ENCODE measurements at places on chromosomes 6 and 20.

DNA sequence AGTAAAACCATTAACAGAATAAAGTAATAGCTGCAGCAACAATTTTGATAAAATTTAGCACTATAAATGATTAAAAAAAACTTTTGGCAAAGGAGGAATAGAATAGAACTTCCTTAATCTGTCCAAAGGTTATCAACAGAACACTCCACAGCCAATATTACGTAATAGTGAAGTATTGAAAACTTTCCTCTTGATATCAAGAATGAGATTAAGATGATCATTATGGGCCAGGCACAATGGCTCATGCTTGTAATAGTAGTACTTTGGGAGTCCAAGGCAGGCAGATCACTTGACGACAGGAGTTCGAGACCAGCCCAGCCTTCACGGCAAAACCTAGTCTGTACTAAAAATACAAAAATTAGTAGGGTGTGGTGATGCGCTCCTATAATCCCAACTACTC is 26.0 kb downstream of the SOBP start:
- DNase-seq = no peak

DNA sequence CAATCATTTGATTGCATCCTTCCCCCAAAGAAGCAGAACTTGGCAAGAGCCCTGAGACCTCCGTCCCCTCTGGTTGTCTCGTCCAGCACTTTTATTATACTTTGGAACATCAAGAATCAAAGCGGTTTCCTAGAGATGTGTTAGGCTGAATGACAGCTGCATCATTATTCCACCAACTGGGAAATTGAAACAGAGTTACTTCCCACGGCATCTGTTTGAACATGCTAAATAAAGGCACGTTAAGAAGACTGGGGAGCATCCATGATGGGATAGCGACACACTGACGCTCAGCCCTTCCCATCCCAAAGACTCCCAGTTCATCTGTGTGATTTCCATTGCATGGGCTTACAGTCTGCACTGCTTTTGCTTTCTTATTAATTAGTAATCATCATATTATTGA is 147.8 kb downstream of the TBC1D7 start:
- DNase-seq = no peak

DNA sequence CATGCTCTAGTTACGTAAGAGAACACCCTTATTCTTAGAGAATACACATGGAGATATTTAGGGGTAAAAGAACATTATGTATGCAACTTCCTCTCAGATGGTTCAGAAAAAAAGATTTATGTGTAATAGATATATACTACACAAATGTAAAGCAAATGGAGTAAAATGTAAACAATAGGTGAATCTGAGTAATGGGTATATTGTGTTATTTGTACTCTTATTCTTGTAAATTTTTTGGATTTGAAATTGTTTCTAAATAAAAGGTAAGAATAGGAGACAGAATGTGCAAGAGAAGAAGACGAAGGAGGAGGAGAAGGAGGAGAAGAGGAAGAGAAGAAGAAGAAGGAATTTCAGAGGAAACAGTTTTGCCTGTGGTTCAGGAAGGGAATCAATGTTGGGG is 22.5 kb upstream of the LCA5 start:
- DNase-seq = no peak

DNA sequence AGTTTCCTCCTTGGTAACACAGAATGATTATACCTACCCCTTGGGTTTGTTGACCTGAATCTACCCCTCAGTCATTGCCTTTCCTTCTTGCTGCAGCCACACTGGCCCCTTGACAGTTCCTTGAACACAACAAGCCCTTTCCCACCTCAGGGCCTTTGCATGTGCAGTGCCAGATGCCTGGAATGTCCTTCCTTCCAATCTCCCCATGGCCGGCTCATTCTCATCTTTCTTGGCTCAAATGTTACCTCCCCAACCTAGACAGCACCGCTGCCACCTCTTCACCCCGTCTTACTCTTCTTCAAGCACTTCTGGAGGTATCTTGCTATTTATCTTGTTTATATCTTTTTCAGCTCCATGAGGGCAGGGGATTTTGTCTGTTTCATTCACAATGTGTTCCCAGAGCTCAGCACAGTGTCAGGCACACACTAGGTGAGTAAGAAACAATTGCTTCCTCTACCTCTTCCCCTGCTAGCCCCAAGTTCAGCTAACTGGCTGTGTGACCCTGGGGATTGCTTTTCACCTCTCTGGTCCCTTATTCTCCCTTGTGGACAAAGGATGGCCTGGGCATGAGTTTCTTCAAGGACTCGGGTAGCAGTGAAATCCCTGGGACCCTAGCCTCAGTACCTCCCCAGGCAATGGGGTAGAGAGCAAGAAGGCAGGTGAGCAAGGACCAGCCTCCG is 121.5 kb downstream of the CEBPB start:
- DNase-seq = no peak

- DNase-seq = no peak
Observed at GRCh38 chr6:89311853-89312531, 3.1 kb downstream of the GABRR2 start.

DNA sequence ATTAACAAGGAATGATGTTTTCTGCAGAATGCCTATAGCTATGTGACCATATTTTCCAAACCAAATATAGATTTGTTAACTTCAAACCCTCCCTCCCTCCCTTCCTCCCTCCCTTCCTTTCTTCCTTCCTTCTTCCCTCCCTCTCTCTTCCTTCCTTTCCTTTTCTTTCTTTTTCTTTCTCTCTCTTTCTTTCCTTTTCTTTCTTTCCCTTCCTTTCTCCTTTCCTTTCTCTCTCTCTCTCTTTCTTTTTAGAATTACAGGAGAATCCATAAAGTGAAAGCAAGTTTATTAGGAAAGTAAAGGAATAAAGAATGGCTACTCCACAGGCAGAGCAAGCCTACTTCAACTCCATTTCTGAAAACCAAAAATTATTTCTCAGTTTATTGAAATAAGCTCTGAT is 153.0 kb downstream of the AHI1 start:
- DNase-seq = no peak

- no peak for DNase-seq
Observed at GRCh38 chr6:7389162-7389450, 436 bp downstream of the CAGE1 start.

- no peak for DNase-seq
Observed at GRCh38 chr6:37922563-37922962, 103.0 kb downstream of the ZFAND3 start.

DNA sequence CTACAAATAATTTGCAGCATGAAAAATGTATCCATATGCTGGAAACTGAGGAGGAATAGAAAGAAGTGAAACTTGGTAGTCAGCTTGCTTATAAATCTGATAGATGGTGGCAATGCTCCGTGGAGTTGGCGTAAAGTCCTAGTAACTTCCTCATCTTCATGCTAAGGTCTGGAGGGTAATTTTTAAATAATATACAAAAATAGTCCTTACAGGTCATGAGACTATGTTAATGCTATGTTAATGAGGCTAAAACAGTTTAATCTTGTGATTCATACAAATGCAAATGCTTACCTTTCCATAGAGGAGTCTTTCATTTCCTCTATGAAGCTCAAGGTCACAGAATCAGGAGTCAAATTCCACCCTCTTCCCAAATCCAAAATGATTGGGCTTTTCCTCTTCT is 9.4 kb upstream of the CRIP3 start:
- no peak for DNase-seq

GRCh38 chr6:119079283-119079809 is 882 bp upstream of the FAM184A start:
- no peak for DNase-seq

Measured in suprapubic skin (tissue), 4 donors.